ENCODE measurements at places on chromosomes 11 and 22. TPM values are rescaled to one million over a fixed set of nuclear protein-coding genes. Genes with fewer than 3 reads are reported as not detected.

DNA sequence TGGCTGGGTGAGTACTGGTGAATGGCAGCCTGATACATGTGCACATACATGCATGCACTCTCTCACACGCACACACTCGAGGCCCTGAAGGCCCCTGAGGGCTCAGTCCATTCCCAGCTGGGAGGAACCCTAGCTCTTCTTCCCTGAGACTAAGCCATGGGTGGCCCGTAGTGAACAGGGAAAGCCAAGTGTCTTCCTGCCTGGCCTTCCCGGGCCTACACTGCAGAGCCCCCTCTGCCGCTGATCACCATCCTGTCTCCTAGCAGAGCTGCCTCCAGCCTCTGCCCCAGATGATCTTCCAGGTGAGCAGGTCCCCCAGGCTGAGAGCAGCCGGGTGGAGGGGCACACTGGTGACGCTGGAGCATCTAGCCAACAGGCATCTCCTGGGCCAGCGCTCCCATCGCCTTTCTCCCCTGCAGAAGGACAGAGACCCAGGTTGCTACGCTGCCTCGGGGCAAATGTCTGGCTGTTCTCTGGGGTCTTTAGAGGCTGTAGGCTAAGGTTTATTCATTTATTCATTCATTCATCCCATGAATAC is 57.3 kb downstream of the CD82 start:
- DNase-seq = no peak

Gene GTSE1
- total RNA-seq = 88.1 TPM

- peak; percentile 46 for DNase-seq
Observed at GRCh38 chr11:46917762-46918082, 628 bp downstream of the LRP4 start.

- no peak for DNase-seq
Observed at GRCh38 chr22:31728857-31729256, 21.1 kb downstream of the PRR14L start.

- no peak for DNase-seq
Observed at GRCh38 chr22:39446239-39446721, 10.5 kb upstream of the MGAT3 start.

Gene SOX6
- 32.1 TPM for total RNA-seq

DNA sequence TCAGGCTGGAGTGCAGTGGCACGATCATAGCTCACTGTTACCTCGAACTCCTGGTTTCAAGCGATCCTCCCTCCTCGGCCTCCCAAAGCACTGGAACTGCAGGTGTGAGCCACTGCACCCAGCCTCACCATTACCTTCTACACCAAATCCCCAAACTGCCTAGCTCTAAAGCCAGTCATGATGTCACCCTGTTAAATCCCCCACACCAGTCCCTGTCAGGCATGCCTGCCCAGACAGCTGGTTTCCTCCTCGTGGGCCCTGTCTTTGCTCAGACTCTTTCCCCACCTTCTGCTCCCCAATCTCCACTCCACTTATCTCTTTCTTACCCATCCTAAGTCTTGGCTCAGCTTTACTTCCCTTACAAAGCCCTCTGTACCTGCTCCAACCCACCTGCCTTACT is 12.5 kb upstream of the EXPH5 start:
- no peak for DNase-seq

Gene RASD2
- 3.1 TPM for total RNA-seq

GRCh38 chr11:112302226-112302868 is 41.7 kb upstream of the PLET1 start:
- DNase-seq = peak; percentile 61

DNA sequence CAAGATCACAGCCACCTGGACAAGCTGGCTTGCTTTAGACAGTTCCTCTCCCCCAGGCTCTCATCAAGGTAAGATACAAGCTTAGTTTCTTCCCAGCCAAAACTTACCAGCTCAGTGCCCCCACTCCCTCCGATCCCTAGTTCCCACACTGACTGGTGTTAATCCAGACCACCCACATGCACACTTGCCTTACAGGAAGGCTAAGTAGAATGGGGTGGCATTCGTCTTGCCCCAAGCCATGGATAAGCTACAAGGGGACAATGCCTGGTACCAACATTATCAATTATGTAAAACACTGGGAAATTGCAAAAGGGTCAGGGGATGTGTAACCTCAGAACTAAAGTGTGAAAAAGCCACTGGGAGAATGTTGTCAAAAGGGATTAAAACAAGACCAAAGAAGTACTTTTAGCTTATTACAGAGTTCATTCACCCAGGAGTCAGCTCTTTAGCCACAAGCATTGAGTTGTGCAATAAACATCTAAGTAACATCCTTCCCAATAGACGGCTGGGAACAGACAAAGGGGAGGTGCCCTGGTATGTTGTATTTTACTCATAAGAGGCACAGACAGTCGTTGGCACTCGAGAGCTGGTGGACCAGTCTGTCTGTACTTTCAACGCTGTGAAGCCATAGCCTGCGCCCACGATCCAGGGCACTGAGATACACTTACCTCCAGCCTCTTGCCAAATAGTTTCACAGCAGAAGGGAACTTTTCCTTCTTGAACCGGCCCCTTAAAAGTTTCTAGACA is 1.1 kb downstream of the DHCR7 start:
- peak; percentile 55 for DNase-seq

GRCh38 chr11:30938810-30939209 is 352.7 kb upstream of the MPPED2 start:
- no peak for DNase-seq

Gene TANGO2
- total RNA-seq = 17.7 TPM

DNA sequence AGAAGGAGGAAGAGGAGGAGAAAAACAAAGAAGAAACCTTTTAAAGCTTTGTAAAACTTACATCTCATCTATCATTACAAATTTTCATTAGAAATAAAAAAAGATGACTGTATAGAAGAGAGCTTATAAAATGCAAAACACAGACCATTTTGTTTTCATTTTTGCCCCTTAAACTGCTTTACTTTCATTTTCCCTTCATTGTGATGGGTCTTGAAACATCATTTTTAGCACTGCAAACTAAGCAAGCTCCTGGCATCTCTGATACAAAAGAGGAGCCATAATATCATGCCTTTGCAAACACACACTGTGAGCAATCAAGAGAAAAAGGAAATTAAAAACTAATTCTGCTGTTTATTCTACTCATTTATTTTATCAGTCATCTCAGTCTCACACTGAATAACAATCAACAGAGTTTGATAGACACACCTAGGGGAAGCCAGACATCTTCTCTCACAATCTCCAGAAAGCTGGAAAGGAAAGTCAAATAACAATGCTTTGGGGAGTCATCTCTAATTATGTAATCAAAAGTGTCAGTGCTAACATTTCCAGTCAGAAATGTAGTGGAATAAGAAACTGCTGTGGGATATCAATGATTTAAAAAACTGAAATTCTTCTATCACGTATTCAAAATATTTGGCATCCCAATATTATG is 467.7 kb upstream of the FAT3 start:
- no peak for DNase-seq

- DNase-seq = no peak
Observed at GRCh38 chr11:64071849-64072248, 36.1 kb downstream of the FLRT1 start.

GRCh38 chr11:1156506-1157340 is 1.0 kb upstream of the MUC5AC start:
- DNase-seq = no peak

DNA sequence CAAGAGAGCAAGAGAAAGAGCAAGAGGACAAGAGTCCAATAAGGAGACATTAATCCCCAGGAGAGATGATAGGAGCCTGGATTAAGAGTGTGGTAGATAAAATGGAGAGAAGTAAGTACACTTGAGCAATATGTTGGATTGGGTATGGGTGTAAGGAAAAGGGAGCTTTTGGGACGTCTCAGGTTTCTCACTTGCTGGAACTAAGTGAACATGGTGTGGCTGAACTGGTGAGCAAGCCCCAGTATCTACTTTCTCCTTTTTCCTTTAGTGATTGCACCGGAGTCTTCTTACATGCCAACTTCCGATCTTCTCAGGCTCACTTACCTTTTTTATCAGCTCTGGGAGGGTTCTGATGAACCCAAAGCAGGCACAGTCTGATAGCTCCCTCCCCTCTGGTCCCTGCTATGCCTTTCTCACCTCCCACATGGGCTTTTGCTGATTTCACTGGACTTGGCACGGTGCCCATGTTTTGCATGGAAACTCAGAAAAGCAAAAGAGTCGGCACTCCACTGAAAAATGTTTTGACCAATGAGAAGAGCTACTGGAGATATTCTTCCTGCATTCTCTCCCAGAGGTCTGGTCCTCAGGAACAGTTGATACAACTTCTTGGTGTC is 14.5 kb upstream of the APLNR start:
- peak; percentile 41 for DNase-seq

GRCh38 chr11:73213196-73214143 is 4.6 kb upstream of the P2RY2 start:
- no peak for DNase-seq

Gene SLN
- total RNA-seq = 1.1 TPM

DNA sequence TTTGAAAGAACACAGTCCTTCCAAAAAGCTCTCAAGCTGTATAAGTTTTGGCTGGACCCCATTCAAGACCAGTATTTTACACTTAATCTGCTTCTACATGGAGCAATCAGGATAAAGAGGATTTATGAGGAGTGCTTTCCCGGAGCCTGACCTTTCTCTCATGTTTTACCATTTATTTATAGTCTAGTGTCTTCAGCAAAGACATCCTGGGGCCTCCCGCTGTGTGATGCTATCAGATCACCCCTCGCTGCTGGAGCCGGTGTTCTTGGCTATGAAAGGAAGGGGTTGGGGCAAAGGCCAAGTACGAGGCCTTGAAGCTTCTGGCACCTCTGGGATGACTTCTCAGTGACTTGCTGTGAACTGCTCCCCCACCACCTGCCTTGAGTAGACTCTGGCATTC is 189.6 kb downstream of the ADAMTS15 start:
- DNase-seq = no peak

DNA sequence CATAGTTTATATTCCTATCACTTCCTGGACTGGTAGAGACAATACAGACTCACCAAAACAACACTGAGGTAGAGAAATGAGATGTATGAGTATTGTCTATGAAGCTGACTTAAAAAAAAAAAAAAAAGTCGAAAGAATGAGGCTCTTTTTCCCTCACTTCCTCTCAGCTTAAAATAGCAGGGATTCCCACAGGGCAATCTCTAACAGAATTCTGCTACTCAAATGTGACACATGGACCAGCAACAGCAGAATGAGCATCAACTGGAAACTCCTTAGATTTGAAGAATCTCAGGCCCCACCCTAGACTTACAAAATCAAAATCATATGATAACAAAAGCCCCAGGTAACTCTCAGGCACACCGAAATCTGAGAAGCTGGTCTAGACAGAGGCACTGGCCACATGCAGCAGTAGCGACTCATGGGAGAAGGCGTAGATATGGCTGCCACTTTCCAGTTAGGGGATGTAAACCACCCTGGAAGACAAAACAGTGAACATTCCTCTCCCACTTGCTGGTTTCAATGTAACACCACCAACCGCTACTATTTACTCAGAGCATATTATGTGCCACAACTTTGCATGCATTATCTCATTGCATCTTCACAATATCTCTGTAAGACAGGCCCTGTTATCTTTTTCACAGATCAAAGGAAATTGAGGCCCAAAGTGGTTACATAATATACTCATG is 128.0 kb downstream of the RBFOX2 start:
- no peak for DNase-seq

Gene MS4A15
- not detected for total RNA-seq

GRCh38 chr22:35113341-35113740 is 47.4 kb downstream of the ISX start:
- no peak for DNase-seq

Gene OR2AG2
- not detected for total RNA-seq

DNA sequence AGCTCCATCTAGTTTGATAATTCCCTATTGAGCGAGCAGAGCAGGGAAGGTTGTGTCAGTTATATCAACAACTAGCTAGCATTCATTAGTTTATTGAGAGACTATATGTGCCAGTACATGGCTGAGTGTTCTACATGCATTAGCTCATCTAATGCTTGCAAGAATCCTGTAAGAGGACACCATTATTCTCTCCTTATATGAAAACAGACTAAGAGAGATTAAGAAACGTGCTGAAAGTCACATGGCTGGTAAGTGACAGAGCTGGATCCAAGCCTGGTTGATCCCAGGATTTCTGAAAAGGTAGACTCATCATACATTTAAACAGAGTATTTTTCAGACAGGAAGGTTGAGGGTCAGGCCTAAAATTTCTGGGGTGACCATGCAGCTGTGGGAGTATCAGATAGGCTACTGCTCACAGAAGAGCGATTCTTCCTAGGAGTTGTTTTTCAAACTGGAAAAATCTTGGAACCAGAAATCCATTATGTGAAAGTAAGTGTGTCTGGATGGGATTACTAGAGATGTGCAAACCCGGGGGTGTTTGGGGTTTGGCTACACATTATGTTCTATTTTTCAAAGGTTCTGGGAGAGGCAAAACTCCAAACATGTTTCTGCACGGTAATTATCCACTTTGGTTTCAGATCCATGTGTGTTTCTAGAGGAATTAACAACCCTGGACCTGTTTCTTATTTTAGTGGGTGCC is 213.3 kb downstream of the FAM76B start:
- no peak for DNase-seq

GRCh38 chr11:72236774-72237111 is 7.2 kb downstream of the PHOX2A start:
- no peak for DNase-seq

Gene DCDC1
- 1.0 TPM for total RNA-seq

Gene FGF19
- not detected for total RNA-seq

GRCh38 chr11:76628408-76628947 is 42.1 kb downstream of the LRRC32 start:
- DNase-seq = no peak

DNA sequence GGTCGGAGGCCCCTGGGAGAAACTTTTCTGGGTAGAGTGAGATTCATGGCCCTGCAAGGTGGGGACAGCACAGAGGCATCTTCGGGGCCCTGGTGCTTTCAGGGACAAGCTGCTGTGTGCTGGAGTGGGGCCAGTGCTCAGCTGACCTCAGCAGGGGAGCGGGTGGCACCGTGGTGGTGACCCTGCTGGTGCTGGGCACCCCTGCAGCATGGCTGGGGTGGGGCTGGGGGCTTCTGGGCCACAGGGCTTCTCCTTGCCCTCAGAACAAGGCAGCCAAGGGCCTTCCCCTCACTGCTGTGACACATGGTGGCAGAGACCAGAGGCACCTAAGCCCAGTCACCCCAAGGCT is 24.9 kb upstream of the GNB1L start:
- no peak for DNase-seq

- no peak for DNase-seq
Observed at GRCh38 chr11:134346101-134346975, 14.6 kb downstream of the GLB1L2 start.

GRCh38 chr11:113241636-113242054 is 72.7 kb upstream of the TTC12 start:
- peak; percentile 33 for DNase-seq

DNA sequence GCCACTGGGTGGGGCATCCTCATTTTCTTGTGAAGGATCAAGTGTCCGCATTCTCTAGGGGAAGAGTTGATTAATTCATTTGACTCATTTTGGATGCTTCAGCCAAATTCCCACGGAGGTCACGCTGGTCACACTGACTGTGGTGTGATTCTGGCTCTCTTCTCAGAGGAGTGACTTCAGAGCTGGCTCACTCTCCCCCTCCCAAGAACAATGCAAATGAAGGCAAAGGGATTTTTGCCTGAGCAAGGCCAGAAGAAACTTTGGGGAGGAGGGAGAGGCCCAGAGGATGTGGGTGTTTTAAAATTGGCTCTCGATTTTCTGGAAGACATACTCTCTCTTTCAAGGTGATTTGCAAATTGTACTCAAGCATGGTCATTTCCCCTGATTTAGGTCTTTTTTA is 51.1 kb upstream of the LMO2 start:
- peak; percentile 54 for DNase-seq

- no peak for DNase-seq
Observed at GRCh38 chr11:66861774-66862558, 5.1 kb downstream of the LRFN4 start.

GRCh38 chr11:134382830-134383229 is 29.2 kb downstream of the B3GAT1 start:
- DNase-seq = no peak

GRCh38 chr11:35295751-35296150 is 123.6 kb downstream of the SLC1A2 start:
- no peak for DNase-seq

All from A673 (cell line).